ENCODE measurements at places on chromosomes 5 and 9. TPM values are rescaled to one million over a fixed set of nuclear protein-coding genes. Genes with fewer than 3 reads are reported as not detected.

Gene IGFBPL1
- not detected for total RNA-seq

Gene DNM1
- total RNA-seq, result not detected

Gene CCDC183
- not detected for total RNA-seq

Gene DPYSL3
- total RNA-seq, result 50.4 TPM

Gene ENTPD2
- not detected for total RNA-seq

Gene ECSCR
- 547 TPM for total RNA-seq

Gene NMUR2
- total RNA-seq, result not detected

Gene KCNT1
- total RNA-seq, result not detected

Gene KCNIP1
- total RNA-seq, result 0.20 TPM

Gene MUSK
- not detected for total RNA-seq

Gene IFNA13
- total RNA-seq, result not detected

Gene RORB
- total RNA-seq, result not detected

Gene FGF18
- total RNA-seq, result not detected

Gene MPDZ
- 32.8 TPM for total RNA-seq

Gene PPP1R26
- 6.1 TPM for total RNA-seq

Gene SLC9A3
- 4.2 TPM for total RNA-seq

Gene BSPRY
- total RNA-seq, result not detected

Gene SLIT3
- total RNA-seq, result under 0.01 TPM

Gene TMC1
- total RNA-seq, result 0.13 TPM

Gene NPR3
- 0.05 TPM for total RNA-seq

Gene NR3C1
- 16.4 TPM for total RNA-seq

Gene PRSS3
- total RNA-seq, result 19.8 TPM

Gene BARHL1
- total RNA-seq, result not detected

Gene UBAC1
- total RNA-seq, result 51.9 TPM

Gene OSMR
- total RNA-seq, result 7.3 TPM

Measured in mammary microvascular endothelial cell (primary cell).